ENCODE measurements at places on chromosomes 7 and 10.

DNA sequence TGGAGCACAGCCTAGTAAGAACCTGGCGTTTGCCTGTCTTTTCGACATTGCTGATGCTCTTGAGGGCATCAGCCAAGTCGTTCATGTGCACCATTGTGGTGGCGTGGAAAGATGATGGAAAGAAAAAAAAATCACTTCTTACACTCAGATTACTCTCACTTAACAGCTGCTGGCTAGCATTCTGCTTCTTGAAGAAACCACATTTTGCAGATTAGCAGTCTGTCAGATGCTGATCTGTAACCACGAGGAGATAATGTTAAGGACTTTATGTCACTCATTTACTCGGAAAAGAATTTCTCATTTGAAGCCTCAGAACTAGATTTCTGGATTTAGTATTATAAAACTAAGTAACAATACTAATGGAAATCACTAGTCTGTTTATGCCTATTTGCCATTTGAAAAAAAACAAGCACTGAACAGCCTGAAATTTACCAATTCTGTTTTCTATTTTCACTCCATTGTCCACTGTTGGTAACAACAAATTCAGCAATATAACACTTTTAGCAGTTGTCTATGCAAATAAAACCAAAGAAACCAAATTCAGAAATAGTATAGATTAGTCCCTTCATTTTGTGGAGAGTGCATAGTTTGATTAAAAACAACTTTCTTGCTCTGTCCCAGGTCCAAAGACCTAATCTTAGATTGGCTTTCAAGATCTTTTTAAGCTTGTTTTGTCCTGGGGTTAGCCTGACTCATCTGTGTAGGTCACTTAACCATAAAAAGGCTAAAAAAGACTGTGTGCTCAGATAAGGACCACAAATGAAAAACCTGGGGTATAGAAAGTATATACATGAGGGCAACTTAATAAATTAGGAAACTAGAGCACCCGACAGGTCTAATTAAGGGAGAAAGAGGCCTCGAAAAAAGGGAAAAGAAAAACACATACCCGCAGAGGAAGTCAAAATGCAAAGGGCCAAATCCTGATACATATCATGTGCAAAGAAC lies 67.5 kb downstream of the NT5C2 start:
- DNase-seq = no peak

DNA sequence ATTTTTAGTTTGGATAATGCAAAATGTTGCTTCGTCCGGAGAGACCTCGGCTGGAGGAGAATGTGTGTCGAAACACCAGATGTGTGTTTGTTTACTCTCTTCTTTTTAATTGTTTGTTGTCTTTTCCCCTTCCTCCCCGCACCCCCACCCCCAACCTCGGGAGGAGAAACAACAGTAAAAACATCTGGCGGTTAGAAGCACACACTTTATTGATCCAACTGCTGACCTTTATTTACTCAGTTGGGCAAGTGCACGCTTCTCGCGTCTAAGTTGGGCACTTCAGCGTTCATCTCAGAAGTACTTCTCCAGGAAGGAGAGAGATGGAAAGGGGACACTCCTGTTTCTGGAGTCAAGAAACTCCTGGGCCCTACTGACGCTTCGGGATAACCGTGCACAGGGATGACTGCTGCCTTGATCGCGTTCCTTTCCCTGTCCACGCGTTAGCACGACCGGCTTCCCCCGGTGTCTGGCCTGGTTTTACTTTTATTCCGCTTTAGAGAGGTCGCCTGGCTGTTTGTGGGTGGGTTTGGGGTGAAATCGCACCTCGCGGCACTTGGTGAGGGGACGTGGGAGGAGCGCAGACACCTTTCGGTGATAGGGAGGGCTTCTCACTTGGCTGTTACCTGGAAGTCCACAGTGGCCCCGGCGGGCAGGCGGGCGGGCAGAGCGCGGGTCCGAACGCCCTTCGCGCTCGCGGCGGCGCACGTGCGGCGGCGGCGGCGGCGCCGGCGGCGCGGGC lies 168.3 kb upstream of the PPP1R3A start:
- no peak for DNase-seq

DNA sequence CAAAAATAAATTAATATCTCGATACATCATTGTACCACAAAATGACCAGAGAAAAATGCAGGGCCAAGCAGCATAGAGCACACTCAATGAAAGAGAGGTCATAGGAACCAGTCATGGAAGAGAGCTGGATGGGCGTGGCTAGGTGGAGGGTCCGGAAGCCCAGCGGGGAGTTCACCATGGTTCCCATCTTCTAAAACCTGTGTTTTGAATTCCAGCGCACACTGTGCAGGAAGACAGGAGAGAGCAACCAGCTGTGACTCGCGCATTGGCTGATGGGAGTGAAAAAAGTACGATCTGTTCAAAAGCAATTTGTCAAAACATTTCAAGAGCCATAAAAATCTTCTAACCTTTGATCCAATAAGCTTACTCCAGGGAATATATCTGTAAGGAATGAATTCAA lies 125.2 kb upstream of the NANOS1 start:
- DNase-seq = no peak

GRCh38 chr10:114274616-114275453 lies 35.8 kb downstream of the VWA2 start:
- DNase-seq = no peak

DNA sequence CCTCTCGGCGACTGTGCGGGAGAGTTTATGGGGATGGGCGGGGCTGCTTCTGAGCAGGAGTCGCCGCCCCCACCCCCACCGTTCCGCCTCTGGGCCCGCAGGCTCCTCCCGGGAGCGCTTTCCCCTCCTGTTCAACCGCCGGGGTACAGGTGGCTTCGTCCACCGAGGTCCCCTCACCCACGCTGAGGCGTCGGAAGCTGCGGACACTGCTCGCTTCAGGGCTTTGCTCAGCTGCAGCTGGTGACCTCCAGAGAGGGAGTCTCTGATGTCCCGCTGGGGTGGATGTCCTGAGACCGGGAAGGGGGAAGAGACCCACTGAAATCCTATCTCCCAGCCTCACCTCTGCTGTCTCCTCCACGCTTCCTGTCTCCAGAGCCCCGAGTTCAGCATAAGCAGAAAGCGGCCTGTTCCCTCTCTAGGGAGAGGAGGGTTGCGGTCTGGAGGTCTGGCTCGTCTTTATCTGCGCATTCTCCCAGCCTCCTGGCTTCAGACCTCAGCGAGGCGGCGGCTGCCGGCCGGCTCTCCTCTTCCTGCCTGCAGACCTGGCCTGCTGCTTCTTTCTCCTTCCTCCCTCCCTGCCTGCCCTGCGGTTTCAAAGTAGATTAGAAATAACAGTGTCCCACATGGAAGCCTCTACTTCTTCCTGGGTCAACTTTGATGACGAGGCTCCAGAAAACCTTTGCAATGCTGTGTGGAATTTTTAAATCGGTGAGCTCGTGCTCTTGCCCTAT lies 1.8 kb downstream of the CYP2E1 start:
- DNase-seq = no peak

DNA sequence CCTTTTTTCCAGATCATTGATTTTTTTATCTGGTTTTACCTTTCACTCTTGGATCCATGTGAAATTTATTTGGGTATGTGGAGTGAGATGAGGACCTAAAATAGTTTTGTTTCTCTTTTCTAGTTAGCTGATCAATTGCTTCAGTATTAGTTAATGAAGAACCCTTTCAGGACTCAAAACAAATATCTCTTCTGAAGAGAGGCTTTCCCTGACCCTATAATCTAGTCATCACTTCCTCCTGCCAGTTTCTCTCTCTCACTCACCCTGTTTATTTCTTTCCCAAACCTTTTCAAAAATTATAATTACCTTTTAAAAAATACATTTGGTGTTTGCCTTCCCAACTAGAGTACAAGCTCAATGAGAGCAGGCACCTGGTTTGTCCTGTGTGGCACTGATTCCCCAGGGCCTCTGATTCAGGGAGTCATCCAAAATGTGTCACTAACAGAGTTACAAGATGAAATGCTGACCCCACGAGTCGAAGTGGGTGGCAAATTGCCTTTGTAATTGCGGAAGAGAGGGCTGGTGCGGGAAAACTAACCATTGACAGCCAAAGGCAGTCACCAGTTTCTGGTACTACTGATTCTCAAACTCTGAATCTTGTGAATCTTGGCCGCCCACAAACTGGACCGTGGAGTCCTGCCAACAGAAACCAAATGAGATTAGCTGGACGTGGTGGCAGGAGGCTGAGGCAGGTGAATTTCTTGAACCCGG lies 2.4 kb downstream of the TMEM140 start:
- no peak for DNase-seq

- DNase-seq = no peak
Measured at GRCh38 chr10:114083040-114083439, 39.4 kb downstream of the ADRB1 start.

GRCh38 chr10:104501864-104502579 lies 139.1 kb upstream of the SORCS3 start:
- no peak for DNase-seq

- no peak for DNase-seq
Measured at GRCh38 chr7:38154278-38154677, 23.8 kb upstream of the STARD3NL start.

- no peak for DNase-seq
Measured at GRCh38 chr7:48959676-48960075, 35.3 kb downstream of the CDC14C start.

GRCh38 chr7:91294639-91295220 lies 30.5 kb downstream of the FZD1 start:
- no peak for DNase-seq

- no peak for DNase-seq
Measured at GRCh38 chr7:45923818-45924217, 2.7 kb upstream of the IGFBP3 start.

GRCh38 chr10:6256439-6256838 lies 53.7 kb downstream of the PFKFB3 start:
- DNase-seq = no peak

DNA sequence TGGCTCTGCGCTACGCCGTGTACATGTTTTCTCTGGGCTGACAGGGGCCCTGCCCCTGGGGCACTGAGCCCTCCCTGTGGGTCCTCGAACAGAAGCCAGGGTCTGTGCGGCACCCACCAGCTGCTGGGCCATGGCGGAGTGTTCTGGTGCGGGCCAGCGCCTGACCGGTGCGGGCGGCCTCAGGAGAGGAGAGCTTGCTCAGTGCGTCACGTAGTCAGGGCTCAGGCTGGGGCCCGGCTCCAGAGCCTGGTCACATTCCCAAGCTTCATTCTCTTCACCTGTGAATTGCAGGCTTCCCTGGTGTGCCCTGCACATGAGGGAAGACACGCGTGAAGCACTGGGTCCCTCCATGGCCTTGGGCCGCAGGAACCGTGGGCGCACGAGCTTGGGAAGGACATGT lies 15.5 kb downstream of the GET4 start:
- no peak for DNase-seq

DNA sequence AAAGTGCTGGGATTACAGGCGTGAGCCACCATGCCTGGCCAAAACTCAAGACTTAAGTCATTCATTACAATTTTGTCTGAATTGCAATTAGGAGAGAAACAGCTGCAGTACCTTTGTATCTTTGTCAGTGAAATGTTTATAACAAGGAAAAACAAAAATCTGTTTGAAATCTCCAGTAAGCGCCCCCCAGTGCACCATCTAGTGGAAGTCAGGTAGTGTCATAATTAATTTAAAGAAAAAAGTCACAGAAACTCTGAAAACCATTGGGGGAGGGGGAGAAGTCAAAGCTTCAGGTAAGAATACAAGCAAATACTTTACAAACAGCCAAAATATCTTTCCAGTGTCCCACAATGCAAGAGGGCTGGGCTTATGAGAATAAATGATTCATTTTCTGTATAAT lies 2.8 kb downstream of the MPP7 start:
- DNase-seq = no peak

- DNase-seq = no peak
Measured at GRCh38 chr7:156932006-156932405, 17.5 kb upstream of the NOM1 start.

GRCh38 chr7:134823400-134823799 lies 44.0 kb downstream of the CALD1 start:
- DNase-seq = no peak

DNA sequence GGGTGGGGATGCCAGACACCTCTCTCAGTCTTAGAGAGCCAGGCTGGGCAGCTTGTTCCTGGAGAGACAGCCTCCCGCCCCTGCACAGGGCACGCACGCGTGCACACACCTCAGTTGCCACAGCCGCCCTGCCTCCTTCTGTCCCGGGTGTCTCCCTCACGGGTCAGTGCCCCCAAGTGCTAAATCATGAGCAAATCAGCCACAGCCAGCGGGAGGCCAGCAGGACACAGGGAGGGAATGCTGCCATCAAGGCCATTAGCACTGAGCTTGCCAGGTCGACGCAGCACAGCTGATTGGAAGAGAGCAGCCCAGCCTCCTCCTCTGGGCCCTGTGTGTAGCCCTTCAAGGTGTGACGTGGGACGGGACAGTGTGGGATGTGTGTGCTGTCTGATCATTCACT lies 130.4 kb downstream of the CDH23 start:
- DNase-seq = no peak

GRCh38 chr10:70940834-70941568 lies 52.6 kb upstream of the PCBD1 start:
- DNase-seq = no peak

DNA sequence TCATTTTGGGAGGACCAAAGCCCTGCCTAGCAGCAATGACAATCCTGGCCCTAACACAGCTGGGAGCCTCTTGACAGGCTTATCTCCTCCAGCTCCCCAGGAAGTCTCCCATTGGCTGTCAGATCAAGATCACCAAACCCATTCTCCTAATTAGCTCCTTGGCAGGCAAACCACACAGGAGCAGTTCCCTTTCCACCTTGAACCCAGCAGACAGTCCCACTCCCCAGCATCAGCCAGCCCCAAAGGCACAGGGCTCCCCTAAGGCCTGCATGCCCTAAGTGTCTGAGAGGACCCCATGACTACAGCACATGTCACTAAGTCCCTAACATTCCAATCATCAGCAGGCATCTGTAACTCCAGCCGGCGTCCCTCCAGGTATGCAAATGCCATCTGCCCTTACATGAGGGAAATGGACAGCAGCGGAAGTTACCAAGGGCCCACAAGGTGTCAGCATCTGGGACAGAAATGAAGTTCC lies 348.5 kb downstream of the KCNMA1 start:
- no peak for DNase-seq

GRCh38 chr10:11819027-11819426 lies 4.1 kb upstream of the PROSER2 start:
- no peak for DNase-seq

GRCh38 chr7:1340461-1341360 lies 108.0 kb downstream of the UNCX start:
- no peak for DNase-seq

GRCh38 chr10:49080071-49080470 lies 35.3 kb downstream of the VSTM4 start:
- DNase-seq = no peak

All from cortex of kidney (tissue), 1 donor.